ENCODE measurements at places on chromosomes 5 and 9. TPM values are rescaled to one million over a fixed set of nuclear protein-coding genes. Genes with fewer than 3 reads are reported as not detected.

The VLDLR gene
- total RNA-seq: 26.3 TPM

DNA sequence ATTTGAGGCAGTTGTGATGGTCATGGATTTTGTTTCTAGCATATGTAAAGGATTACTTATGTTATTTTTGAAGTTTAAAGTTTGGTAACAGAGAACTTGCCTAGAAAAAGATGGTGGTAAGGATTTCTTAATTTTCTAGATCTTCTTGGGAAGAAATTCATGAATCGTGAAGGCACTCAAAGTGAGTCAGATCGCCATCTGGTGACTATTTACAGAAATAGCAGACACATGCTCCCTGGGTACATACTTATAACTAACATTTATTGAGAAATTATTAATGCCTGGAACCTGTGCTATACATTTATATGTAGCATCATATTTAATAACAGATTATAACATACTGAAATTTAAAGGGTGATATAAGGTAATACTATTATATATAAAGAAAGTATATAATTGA lies 299.7 kb downstream of the IZUMO3 start:
- H3K27ac ChIP-seq: no peak overlapping the region
- no peaks in the 10 kb centered on the region for H3K4me1 ChIP-seq
- no peak overlapping the region for H3K4me3 ChIP-seq
- no peaks in the 10 kb centered on the region for H3K27me3 ChIP-seq

DNA sequence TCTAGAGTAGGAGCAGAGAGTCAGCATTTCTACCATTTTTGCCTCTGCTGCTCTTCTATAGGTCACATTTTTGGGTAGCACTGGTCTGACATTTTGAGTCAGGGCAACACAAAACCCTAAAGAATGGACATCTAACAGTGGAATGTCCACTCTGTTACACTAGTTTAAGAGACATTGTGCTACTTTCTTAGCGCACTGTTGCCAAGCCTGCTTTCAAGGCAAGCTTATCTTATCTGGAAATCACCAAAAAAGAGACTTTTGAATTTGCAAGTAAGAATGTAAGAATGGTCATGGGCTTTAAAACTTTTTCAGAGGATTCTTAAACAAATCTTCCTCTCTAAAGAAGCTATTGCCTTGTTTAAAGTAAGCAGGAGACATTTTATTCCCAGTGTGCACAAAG lies 73.0 kb upstream of the STARD4 start:
- H3K4me1 ChIP-seq: peaks cover 8% of the 10 kb centered on the region
- no peaks in the 10 kb centered on the region for H3K36me3 ChIP-seq
- no peak overlapping the region for H3K27ac ChIP-seq
- no peaks in the 10 kb centered on the region for H3K27me3 ChIP-seq
- DNase-seq: peak; percentile 69

DNA sequence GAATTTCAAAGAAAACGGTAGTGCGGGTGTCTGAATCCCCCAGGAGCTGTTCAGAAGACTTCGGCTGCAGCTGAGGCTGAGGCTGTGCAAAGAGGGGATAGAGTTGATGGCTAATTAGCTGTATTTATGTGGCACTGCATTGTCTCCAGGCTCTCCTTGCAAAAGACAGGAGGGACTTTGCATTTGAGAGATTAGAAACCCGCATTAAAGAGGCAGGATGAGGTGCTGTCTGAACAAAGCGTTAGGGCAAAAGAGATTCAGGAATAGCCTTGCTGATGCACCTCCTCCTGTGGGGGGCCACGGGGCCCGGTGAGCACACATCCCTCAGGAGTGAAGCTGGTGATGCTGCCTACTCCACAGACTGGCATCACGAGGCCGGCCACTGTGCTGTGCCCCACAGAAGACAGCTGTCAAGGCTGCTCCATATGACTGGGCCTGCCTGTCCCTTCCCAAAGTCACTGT lies 343.6 kb upstream of the DAP start:
- no peak overlapping the region for H3K27ac ChIP-seq
- no peaks in the 10 kb centered on the region for H3K36me3 ChIP-seq
- no peaks in the 10 kb centered on the region for H3K4me1 ChIP-seq
- H3K4me3 ChIP-seq: no peak overlapping the region

The MYOT gene
- not detected for total RNA-seq

GRCh38 chr5:76696251-76696650 lies 19.7 kb upstream of the F2R start:
- no peak for DNase-seq
- peaks cover 19% of the 10 kb centered on the region for H3K4me1 ChIP-seq
- H3K4me3 ChIP-seq: no peak overlapping the region
- no peaks in the 10 kb centered on the region for H3K36me3 ChIP-seq

- no peaks in the 10 kb centered on the region for H3K4me1 ChIP-seq
- peaks cover 8% of the 10 kb centered on the region for H3K27me3 ChIP-seq
- H3K36me3 ChIP-seq: no peaks in the 10 kb centered on the region
- H3K27ac ChIP-seq: no peak overlapping the region
- DNase-seq: no peak
Observed at GRCh38 chr9:114416290-114416689, 28.5 kb upstream of the AKNA start.

The AQP7 gene
- 0.26 TPM for total RNA-seq

DNA sequence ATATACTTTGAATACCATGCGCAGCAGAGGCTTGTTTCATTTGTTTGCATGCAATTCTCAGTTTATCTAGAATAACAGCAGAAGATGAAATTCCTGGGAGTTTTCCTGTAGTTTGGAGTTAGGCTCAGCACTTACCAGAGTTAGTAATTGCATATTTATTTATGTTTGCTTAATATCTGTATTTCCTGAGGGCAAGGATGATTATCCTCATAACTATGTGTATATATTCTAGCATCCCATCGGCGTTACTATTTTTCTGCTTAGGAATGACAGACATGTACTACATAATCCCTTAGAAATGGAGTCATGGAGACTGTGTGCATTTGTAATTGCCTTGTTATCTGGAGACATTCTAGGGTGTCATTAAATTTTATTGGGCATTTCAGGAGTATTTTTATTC lies 1184.8 kb downstream of the DTWD2 start:
- no peak overlapping the region for H3K4me3 ChIP-seq
- no peaks in the 10 kb centered on the region for H3K4me1 ChIP-seq
- no peaks in the 10 kb centered on the region for H3K36me3 ChIP-seq

DNA sequence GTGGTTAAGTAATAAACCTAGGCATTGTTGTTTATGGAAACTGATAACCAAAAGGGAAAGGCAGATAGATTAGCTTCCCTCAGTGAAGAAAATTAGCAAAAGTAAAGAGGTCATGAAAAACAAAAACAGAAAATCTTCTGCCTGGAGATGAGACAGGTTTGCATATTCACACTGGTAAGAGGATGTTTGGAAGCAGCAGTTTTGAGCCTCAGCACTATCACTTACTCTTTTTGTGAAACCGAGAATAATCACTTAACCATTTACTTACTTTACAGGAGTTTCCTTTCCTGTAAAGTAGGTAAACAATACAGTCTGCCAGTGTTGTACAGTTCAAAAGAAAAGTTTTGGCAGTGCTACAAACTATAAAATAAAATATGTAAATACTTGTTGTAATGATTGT lies 35.5 kb upstream of the EMB start:
- H3K4me1 ChIP-seq: no peaks in the 10 kb centered on the region
- H3K27ac ChIP-seq: no peak overlapping the region
- H3K4me3 ChIP-seq: no peak overlapping the region

DNA sequence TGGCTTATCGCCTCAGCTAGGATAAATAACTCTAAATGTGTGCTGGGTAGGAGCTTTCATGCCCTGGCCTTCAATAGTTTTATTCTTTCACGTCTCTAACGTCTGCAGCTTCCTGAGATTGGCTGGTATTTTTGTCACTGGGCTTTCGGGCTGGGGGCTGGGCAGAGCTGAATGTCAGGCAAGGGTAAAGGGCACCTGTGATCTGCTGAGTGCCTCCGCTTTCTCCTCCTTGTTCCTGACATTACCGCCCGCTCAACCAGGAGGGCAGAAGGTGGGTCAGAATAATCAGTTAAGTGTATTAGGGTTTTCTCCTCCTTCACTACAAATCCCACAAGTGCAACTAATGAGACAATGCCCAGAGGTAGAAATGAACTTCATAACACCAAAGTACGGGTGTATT lies 216.6 kb downstream of the TSSK1B start:
- H3K4me3 ChIP-seq: no peak overlapping the region
- no peaks in the 10 kb centered on the region for H3K4me1 ChIP-seq
- H3K27ac ChIP-seq: no peak overlapping the region
- no peak for DNase-seq

GRCh38 chr9:19119246-19119645 lies 8.0 kb downstream of the PLIN2 start:
- no peak overlapping the region for H3K27ac ChIP-seq
- peaks cover 3% of the 10 kb centered on the region for H3K4me1 ChIP-seq
- no peak for DNase-seq
- no peaks in the 10 kb centered on the region for H3K27me3 ChIP-seq

The LCN12 gene
- not detected for total RNA-seq

GRCh38 chr9:29826421-29826820 lies 2253.1 kb upstream of the C9orf72 start:
- no peaks in the 10 kb centered on the region for H3K4me1 ChIP-seq
- H3K27ac ChIP-seq: no peak overlapping the region
- no peak for DNase-seq
- H3K36me3 ChIP-seq: no peaks in the 10 kb centered on the region
- no peaks in the 10 kb centered on the region for H3K27me3 ChIP-seq

GRCh38 chr5:138724470-138725146 lies 28.6 kb upstream of the CTNNA1 start:
- H3K4me1 ChIP-seq: no peaks in the 10 kb centered on the region
- H3K27ac ChIP-seq: no peak overlapping the region
- no peak for DNase-seq

- no peaks in the 10 kb centered on the region for H3K27me3 ChIP-seq
- H3K27ac ChIP-seq: peak overlapping the region; percentile 69
- peak overlapping the region; percentile 86 for H3K4me3 ChIP-seq
- H3K36me3 ChIP-seq: no peaks in the 10 kb centered on the region
- DNase-seq: no peak
- H3K4me1 ChIP-seq: peaks cover 7% of the 10 kb centered on the region
Observed at GRCh38 chr5:16936989-16937438, 926 bp upstream of the MYO10 start.

The VAV2 gene
- 17.7 TPM for total RNA-seq

DNA sequence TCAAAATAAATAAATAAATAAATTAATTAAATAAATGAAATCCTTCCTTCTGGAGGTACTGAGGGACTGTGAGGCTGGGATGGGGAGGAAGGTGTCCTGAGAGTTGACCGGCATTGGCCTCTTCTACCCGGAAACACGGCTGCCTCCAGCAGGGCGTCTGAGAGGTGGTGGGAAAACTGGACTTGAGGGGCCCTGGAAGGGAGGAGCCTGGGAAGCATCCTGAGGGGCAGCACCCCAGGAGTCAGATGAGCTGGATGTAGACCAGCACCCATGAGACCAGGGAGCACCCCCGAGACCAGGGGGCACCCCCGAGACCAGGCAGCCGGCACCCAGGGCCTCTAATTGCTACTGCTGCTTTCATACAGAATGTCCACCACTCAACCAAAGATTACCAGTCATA lies 8.8 kb upstream of the NSMF start:
- no peaks in the 10 kb centered on the region for H3K36me3 ChIP-seq
- DNase-seq: no peak
- H3K27ac ChIP-seq: no peak overlapping the region
- H3K4me1 ChIP-seq: no peaks in the 10 kb centered on the region
- no peak overlapping the region for H3K4me3 ChIP-seq
- H3K27me3 ChIP-seq: peaks cover 2% of the 10 kb centered on the region

DNA sequence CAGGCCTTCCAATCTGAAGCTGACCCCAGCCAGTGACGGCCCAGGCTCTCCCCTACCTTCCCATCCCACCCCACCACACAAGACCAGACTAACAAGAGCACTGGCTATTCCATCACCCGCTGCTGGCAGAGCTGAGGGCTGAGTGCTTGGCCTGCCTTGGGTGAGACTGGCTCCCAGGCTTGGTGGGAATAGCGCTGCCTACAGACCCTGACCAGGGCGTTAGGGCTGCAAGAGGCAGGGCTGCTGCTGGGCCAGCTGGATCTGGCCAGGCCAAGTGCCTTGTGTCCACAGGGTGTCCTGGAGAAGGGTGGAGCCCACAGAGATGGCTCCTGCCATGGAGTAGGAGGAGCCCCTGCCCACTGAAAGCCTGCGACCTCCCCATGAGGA lies 31.6 kb upstream of the ANGPTL2 start:
- DNase-seq: no peak
- no peak overlapping the region for H3K27ac ChIP-seq
- H3K4me1 ChIP-seq: peaks cover 2% of the 10 kb centered on the region

GRCh38 chr5:74182603-74183002 lies 457.9 kb downstream of the ENC1 start:
- no peaks in the 10 kb centered on the region for H3K36me3 ChIP-seq
- no peak overlapping the region for H3K27ac ChIP-seq
- H3K4me3 ChIP-seq: no peak overlapping the region
- DNase-seq: no peak

GRCh38 chr5:75734913-75735789 lies 17.9 kb upstream of the POC5 start:
- no peaks in the 10 kb centered on the region for H3K4me1 ChIP-seq
- DNase-seq: peak; percentile 1
- H3K27me3 ChIP-seq: peaks cover 3% of the 10 kb centered on the region
- no peak overlapping the region for H3K27ac ChIP-seq
- H3K36me3 ChIP-seq: no peaks in the 10 kb centered on the region
- H3K4me3 ChIP-seq: no peak overlapping the region

The ITGA1 gene
- 12.6 TPM for total RNA-seq

The CLK4 gene
- total RNA-seq: 23.4 TPM

- H3K27ac ChIP-seq: peak overlapping the region; percentile 12
- H3K4me1 ChIP-seq: peaks cover 2% of the 10 kb centered on the region
- H3K36me3 ChIP-seq: no peaks in the 10 kb centered on the region
- no peak overlapping the region for H3K4me3 ChIP-seq
- DNase-seq: no peak
Observed at GRCh38 chr9:77587851-77588250, 60.3 kb downstream of the GNA14 start.

- H3K27me3 ChIP-seq: no peaks in the 10 kb centered on the region
- H3K36me3 ChIP-seq: no peaks in the 10 kb centered on the region
- no peak overlapping the region for H3K4me3 ChIP-seq
- no peak for DNase-seq
- H3K4me1 ChIP-seq: no peaks in the 10 kb centered on the region
Observed at GRCh38 chr9:28155067-28155466, 581.8 kb upstream of the C9orf72 start.

- no peaks in the 10 kb centered on the region for H3K27me3 ChIP-seq
- H3K27ac ChIP-seq: no peak overlapping the region
- DNase-seq: no peak
- H3K36me3 ChIP-seq: no peaks in the 10 kb centered on the region
- peaks cover 4% of the 10 kb centered on the region for H3K4me1 ChIP-seq
Observed at GRCh38 chr9:76452839-76453238, 6.1 kb upstream of the GCNT1 start.

GRCh38 chr5:75461679-75462078 lies 49.8 kb downstream of the CERT1 start:
- no peak overlapping the region for H3K4me3 ChIP-seq
- no peak for DNase-seq
- H3K27ac ChIP-seq: no peak overlapping the region
- no peaks in the 10 kb centered on the region for H3K4me1 ChIP-seq
- H3K27me3 ChIP-seq: no peaks in the 10 kb centered on the region
- H3K36me3 ChIP-seq: no peaks in the 10 kb centered on the region

The ROR2 gene
- 27.9 TPM for total RNA-seq

- no peaks in the 10 kb centered on the region for H3K4me1 ChIP-seq
- no peak overlapping the region for H3K4me3 ChIP-seq
- DNase-seq: no peak
- H3K27ac ChIP-seq: no peak overlapping the region
- H3K36me3 ChIP-seq: no peaks in the 10 kb centered on the region
- peaks cover 17% of the 10 kb centered on the region for H3K27me3 ChIP-seq
Observed at GRCh38 chr5:180647941-180648500, 1.4 kb downstream of the FLT4 start.

GRCh38 chr9:33414889-33415500 lies 12.6 kb upstream of the AQP7 start:
- DNase-seq: no peak
- no peaks in the 10 kb centered on the region for H3K36me3 ChIP-seq
- no peak overlapping the region for H3K4me3 ChIP-seq
- H3K4me1 ChIP-seq: no peaks in the 10 kb centered on the region
- peaks cover 6% of the 10 kb centered on the region for H3K27me3 ChIP-seq
- H3K27ac ChIP-seq: no peak overlapping the region

Measured in fibroblast of lung (primary cell).